CD4-positive, alpha-beta T cell treated with Interferon gamma for 1 hour (primary cell): ENCODE measurements at places on chromosomes 3 and 15.

- DNase-seq, result peak; percentile 73
Measured at GRCh38 chr3:12193485-12194165, 34.9 kb upstream of the TIMP4 start.

GRCh38 chr3:42762046-42762724 lies 10.9 kb downstream of the CCDC13 start:
- DNase-seq, result peak; percentile 38

GRCh38 chr3:141812084-141812483 lies 48.9 kb downstream of the GRK7 start:
- DNase-seq, result no peak

GRCh38 chr3:130517602-130518001 lies 625 bp downstream of the COL6A6 start:
- DNase-seq, result no peak

GRCh38 chr3:31668242-31668641 lies 135.5 kb downstream of the STT3B start:
- no peak for DNase-seq

GRCh38 chr3:45544024-45544716 lies 50.4 kb upstream of the LIMD1 start:
- DNase-seq, result no peak

DNA sequence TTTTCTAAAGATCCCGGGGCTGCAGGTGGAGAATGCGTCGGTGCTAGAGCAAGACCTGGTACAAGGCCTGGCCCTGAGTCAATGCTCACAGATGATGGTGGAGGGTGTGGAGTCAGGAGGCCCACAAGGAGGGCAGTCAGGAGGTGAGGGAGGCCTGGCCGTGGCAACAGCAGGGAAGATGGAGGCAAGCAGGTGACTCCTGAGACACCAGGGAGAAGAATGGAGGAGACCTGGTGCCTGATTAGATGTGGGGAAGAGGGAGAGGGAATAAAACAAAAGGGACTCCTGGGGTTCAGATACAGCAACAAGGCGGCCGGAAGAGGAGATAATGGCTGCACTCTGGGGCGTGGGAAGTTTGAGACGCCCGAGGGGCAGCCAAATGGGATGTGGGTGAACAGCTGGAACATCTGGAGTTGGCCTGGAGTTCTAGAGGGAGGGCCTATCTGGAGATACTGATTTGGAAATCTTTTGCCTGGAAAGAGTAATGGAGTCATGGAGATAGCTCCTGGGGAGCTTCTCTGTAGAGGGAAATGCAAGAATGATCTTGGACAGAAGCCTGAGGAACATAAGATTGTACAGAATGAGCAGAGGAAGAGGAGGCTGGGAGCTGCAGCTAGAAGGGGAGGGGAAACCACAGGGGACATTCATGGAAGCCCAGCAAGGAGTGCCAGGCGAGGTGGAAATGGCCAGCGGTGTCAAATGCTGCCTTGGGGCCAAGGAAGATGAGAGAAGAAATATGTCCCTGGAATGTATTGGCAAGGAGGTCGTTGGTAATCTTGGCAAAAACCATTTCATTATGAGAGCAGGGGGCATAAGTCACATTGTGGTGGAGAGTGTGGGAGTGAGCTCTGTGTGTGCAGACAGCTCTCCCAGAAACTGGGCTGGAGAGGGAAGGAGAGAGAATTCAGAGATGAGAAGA lies 67.5 kb upstream of the CORO2B start:
- DNase-seq, result no peak

DNA sequence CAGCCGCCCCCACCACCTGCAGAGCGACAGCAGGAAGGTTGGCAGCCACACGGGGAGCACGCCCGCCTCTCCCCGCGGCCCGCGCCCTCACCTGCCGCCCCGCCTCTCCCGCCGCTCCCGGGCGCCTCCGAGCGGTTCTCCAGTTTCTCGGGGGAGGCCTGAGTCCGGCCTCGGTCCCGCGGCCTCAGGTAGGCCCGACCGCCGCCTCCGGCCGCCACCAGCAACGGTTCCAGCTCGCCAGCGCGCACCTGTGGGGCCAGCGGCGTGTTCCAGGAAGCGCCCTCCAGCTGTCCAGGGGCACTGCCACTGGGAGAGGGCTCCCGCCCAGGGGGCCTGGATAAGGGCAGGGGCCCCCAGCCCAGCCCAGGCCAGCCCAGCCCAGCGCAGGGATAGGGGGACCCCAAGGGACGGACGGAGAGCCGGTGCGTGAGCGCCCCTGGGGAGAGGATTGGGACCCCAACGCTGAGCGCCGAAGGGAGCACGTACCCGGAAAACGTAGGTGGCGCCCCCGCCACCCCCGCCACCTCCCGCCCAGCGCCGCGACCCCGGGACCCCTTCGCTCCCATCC lies 2.2 kb downstream of the LTK start:
- DNase-seq, result no peak

DNA sequence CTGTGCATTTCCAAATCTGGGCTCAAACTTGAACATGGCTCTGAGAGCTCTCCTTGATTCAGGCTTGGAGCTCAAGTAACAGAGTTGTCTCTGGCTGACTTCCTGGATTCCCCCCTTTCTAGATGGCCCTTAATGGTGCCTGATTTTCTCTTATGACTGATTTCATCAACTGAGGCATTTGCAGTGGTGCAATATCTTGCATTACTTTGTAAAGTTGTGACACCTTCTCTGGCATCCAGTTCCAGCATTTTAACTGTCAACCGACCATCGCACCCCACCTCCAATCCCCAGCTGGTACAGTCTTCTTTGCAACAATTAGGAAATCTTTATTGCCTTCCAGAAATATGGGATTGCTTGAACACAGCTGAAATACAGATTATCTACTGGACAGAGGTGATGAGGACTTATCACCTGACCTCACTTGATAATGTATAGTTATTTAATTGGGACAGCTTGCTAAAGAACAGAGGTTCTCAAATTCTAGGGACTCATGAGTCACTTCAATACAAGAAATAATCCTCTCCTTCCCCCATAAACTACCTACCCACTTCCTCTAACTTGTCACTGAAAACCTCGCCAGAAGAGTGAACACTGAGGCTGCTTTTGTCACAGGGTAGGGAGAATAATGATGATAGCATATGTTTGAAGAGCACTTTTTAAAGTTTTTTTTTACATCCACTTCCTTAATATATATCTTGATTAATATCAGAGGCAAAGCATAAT lies 41.8 kb downstream of the FILIP1L start:
- no peak for DNase-seq

DNA sequence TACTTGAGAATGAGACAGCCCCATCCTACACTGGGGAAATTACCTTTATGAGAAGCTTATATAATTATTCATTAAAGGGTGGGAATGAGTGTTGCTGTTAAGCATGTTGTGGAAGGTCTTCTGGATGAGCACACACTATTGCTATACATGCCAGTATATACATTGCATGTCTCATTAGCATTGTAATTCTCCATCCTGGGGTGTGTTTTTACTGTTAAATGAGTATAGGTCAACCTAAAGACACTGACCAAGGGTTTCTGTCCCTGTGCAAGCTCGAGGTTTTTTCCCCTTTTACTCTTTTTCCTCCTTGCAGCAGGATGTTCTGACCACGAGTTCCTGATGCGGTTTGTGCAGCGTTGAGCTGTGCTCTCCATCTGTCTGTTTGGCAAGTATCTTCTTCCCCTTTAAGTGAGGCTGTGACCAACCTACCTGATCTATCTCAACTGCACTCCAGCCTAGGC lies 7.2 kb upstream of the IVD start:
- peak; percentile 45 for DNase-seq

- DNase-seq, result peak; percentile 64
Measured at GRCh38 chr15:59528961-59529402, 82.6 kb upstream of the GCNT3 start.

GRCh38 chr3:158085931-158086330 lies 20.3 kb downstream of the SHOX2 start:
- no peak for DNase-seq

- DNase-seq, result no peak
Measured at GRCh38 chr3:8835385-8835784, 66.0 kb upstream of the OXTR start.

GRCh38 chr15:77646104-77646694 lies 13.5 kb upstream of the LINGO1 start:
- no peak for DNase-seq

DNA sequence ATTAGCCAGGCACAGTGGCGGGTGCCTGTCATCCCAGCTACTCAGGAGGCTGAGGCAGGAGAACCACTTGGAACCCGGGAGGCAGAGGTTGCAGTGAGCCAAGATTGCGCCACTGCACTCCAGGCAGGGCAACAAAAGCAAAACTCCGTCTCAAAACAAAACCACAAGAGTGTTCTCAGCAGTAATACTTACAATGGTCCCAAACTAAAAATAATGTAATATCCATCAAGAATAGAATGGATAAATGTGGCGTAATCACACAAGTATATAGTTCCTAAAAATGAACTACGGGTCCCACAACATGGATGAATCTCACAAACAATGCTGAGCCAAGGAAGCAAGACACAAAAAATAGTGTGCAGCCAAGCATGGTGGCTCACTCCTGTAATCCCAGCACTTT lies 39.2 kb downstream of the STAG1 start:
- no peak for DNase-seq

GRCh38 chr15:36595611-36596010 lies 16.2 kb downstream of the CDIN1 start:
- no peak for DNase-seq

DNA sequence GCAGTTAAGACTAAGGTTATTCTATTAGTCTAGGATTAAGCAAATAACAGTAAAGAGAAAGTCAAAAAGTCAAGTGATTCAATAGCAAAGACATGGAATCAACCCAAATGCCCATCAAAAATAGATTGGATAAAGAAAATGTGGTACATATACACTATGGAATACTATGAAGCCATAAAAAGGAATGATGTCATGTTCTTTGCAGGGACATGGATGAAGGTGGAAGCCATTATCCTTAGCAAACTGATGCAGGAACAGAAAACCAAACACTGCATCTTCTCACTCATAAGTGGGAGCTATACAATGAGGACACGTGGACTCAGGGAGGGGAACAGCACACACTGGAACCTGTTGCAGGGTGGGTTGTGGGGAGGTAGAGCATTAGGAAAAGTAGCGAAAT lies 29.0 kb downstream of the UNC13C start:
- DNase-seq, result no peak

DNA sequence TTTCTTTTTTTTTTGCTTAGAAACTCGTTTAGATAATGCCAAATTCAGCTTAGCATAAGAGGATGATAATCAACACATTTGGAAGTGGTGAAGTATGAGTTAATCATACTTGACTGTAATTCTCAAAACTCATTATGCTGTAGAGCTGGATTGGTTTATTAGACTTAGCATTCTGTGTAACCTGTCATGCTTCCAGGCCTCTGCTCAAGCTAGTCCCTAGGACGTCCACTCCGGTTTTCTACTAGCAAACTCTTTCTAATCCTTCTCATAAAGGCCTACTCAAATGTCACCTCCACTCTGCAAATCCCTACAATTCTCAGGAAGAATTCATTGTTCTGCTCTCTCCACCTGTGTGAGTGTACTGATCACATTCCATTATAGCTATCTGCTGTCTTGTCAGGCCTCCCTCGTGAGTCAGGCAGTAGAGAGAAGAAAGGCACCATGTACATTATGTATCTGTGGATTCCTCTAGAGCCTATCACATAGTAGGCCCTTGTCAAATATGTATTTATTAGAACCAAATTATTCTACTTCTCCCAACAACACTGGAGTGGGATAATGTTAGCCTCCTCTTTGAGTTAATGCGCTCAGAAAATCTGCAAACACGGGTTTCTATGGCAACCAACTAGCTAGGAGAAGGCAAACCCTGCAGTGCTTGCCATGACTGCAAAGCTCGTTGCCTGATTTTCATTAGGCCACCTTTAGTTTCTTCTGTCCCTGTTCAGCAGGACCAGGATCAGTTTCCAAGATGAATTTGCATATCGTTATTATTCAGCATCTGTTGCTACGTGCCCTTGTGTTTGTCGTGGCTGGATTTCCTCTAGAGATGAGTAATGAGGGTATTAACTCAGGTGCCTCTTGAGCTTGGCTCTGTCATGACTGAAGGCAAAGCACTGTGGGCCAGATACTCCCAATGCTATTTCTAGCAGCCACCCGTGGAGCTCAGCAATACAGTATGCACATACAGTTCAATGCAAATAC lies 30.7 kb downstream of the ATP13A5 start:
- DNase-seq, result no peak

- peak; percentile 53 for DNase-seq
Measured at GRCh38 chr3:50324351-50325112, 2.0 kb upstream of the HYAL2 start.

- DNase-seq, result peak; percentile 40
Measured at GRCh38 chr3:47324278-47324865, 41.6 kb downstream of the KLHL18 start.

DNA sequence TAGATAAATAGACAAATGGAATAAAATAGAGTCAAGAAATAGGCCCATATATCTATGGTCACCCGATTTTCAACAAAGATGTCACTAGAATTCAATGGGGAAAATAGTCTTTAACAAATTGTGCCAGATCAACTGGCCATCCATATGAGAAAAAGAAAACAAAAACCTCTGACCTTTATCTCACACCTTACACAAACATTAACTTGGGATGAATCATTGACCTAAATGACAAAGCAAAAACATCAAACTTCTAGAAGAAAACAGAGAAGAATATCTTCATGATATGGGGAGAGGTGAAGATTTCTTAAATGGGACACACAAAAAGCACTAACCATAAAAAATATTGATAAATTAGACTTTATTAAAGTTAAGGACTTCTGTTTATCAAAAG lies 31.9 kb downstream of the ITGA11 start:
- DNase-seq, result no peak

DNA sequence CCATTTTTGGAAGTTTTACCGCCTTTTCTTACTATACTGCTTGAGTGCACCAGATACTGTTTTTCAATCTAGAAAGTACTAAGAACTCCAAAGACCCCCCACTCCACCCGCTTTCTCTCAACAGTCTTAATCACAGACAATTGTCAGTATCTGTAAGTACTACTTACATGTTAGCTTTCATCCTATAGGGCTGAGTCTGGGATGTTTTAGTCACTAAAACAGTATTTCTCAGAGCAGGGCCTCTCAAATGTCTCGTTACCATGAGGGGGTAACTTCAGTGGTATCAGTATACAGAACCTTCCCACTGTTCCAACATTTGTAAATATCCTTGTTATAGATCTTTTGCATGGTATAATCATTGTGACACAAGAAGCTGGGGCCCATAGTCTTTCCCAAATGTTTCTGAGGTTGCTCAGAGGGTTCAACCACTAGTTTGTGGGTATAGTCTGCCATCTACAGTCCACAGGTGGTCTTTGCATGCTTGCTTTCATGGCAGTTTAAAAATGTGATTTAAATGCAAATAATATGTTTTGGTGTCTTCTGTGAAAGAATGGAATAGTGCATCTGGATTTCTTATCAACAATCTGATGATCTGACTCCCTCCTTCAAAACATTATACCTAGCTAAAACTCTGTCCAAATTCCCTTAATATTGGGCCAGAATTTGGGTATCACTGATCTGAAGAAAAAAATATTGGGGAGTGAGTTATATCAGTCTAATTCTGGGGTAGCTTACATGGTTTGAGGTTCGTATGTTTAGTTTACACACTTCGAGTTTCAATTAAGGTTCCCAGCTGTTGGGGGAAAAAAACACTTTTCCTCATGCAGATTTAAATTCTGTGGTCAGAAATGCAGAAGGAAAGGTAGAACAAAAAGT lies 18.0 kb upstream of the DNAJC13 start:
- DNase-seq, result peak; percentile 5

GRCh38 chr15:97652700-97653167 lies 307.8 kb upstream of the ARRDC4 start:
- DNase-seq, result no peak

- DNase-seq, result no peak
Measured at GRCh38 chr3:190048932-190049441, 71.7 kb downstream of the P3H2 start.
